DMS153 (cell line): ENCODE measurements at places on chromosomes 2 and 18.

DNA sequence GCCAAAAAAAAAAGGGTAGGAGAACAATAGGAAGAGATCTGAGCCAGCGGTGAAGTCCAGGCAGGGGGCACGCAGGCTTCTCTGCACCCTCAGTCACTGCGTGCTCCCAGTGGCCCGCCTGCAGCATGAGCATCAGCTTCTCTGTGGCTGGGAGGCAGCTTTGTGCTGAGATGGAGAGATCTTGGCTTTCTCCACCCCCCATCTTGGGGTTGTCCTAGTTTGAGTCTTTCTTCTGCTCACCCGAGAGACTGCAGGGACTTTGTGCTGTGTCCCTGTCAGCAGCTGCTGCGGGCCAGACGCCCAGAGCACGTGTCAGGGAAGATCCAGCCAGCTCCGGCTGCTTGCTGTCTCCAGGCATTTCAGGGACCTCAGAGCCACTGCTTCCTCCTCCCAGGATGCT, 20.3 kb downstream of the TRAPPC12 start:
- no peak for DNase-seq

DNA sequence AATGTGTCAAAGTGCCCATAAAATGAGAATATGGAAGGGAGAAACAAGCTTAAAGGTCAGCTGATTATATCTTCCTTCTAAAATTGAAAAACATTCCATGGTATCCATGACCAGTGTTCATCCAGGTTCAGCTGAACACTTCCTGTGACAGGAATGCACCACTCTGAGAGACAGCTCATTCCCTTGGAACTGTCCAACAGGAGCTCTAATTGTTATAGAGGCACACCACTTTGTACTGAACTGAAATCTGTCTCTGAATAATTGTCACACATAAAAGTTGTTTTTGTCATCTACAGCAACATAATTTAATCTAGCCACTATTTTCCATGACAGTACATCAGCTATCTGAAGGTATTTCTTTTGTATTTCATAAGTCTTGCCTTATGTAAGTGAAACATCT, 195.9 kb upstream of the ZNF804A start:
- DNase-seq = no peak

- no peak for DNase-seq
These were observed 3.9 kb downstream of the CRACDL start for GRCh38 chr2:98932164-98932563.

GRCh38 chr2:188399159-188399558, 107.5 kb downstream of the GULP1 start:
- no peak for DNase-seq

- no peak for DNase-seq
These were observed 531.8 kb upstream of the ID2 start for GRCh38 chr2:8149985-8150539.

DNA sequence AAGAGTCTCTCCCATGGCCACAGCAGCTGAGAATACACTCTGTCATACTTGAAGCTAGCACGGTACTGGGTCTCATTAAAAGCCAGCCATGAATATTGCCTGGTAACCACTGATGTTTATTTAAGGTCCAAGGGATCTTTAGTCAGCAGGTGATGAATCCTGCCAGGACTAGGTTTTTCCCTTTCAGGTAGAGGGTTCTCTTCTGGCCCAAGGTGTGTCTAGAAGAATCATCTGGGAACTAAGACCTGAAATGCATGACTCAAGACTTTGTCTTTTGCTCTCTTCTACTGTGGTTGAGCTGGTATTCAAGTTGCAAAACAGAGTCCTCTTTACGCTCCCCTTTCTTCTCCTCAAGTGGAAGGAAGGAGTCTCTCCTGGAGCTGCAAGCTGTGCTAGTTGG, 400.5 kb upstream of the FSIP2 start:
- no peak for DNase-seq
